ENCODE measurements at places on chromosomes 16 and 17. TPM values are rescaled to one million over a fixed set of nuclear protein-coding genes. Genes with fewer than 3 reads are reported as not detected.

GRCh38 chr17:8019665-8020650 lies 17.5 kb downstream of the GUCY2D start:
- DNase-seq = no peak

GRCh38 chr17:44628243-44629188 lies 27.8 kb upstream of the MEIOC start:
- DNase-seq = no peak

GRCh38 chr16:57937861-57938260 lies 33.1 kb downstream of the CNGB1 start:
- DNase-seq = no peak

DNA sequence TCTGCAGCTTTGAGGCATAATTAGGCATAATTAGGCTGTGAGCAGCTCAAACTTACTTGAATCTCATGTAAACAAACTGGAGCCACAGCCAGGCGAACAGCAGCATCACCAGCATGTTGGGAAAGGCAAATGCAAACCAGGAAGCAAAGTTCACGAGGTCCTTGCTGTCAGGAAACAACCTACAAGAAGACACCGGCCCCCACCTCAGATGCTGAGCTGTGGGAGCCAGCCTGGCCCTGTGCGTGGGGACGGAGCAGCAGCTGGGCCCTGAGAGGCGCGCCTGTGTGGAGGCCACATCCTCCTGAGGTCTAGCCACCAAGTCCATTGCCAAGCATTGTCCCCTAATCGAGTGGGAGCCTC lies 12.2 kb downstream of the SLC13A5 start:
- DNase-seq = no peak

- no peak for DNase-seq
These were observed 21.0 kb downstream of the ACE start for GRCh38 chr17:63497708-63498483.

GRCh38 chr17:31449746-31450145 lies 58.3 kb downstream of the RAB11FIP4 start:
- no peak for DNase-seq

- no peak for DNase-seq
These were observed 9.3 kb downstream of the BPTF start for GRCh38 chr17:67834634-67835033.

GRCh38 chr16:80210787-80211186 lies 330.0 kb upstream of the DYNLRB2 start:
- DNase-seq = no peak

GRCh38 chr16:31202414-31203375 lies at the start of gene PYCARD:
Gene PYCARD, minus strand, starts transcription at chr16:31202760. Its CDS starts 70 bp downstream, at chr16:31202690.
- DNase-seq = no peak

DNA sequence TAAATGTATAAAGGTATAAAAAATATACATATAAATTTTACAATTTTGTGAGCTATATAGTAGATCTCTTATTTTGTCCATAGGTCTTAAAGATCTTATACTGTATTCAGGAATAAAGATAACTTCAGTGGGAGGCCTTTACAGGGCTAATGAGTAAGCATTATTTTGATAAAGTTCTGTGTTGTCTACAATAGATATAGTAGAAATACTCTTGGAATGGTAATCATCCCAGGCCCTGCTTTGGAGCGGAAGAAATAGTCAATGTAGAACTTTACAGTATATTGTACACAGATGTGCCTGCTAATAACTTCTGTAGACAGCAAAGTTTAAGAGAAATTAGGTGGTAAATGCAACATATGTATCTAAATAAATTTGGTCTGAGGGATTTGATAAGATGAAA lies 42.6 kb downstream of the TENT4B start:
- no peak for DNase-seq

GRCh38 chr16:66728117-66728787 lies 23.2 kb downstream of the DYNC1LI2 start:
- no peak for DNase-seq

DNA sequence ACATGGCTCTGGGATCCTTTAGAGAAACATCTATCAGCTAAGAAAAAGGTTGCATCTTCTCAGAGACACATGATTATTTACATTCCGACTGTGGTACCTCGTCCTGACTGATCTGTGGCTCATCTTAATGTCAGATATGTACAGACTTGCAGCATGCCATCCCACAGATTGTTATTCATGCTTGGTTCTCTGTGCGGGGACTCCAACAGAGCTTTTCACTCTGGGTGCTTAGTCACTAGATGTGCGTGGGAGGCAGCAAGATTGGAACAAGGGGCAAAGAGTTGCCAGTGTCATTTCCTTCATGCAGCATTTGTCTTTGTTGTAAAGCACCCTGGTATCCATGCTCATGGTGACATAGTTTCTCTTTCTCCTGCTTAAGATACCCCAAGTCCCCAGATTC lies 179.1 kb upstream of the CACNG5 start:
- DNase-seq = no peak

The TNK1 gene
- 5.3 TPM for total RNA-seq

The STX8 gene
- total RNA-seq = 42.1 TPM

The CAVIN1 gene
- total RNA-seq = 9.4 TPM

The ANKRD40CL gene
- total RNA-seq = not detected

The SLC5A11 gene
- total RNA-seq = not detected
